GM04503 (cell line): ENCODE measurements at places on chromosomes 12 and 14.

DNA sequence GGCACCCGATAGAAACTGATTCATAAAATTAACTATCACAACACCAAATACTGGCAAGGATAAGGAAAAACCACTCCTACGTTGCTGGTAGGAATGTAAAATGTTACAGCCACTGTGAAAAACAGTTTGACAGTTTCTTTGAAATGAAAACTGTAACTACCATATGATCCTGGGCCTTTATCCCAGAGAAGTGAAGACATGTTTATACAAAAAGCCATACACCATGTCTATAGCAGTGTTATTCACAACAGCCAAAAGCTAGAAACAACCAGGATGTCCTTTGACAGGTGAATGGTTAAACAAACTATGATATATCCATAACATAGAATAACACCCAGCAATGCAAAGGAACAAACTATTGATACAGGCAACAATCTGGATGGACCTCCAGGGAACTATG, 3.7 kb upstream of the C14orf132 start:
- no peak for DNase-seq

DNA sequence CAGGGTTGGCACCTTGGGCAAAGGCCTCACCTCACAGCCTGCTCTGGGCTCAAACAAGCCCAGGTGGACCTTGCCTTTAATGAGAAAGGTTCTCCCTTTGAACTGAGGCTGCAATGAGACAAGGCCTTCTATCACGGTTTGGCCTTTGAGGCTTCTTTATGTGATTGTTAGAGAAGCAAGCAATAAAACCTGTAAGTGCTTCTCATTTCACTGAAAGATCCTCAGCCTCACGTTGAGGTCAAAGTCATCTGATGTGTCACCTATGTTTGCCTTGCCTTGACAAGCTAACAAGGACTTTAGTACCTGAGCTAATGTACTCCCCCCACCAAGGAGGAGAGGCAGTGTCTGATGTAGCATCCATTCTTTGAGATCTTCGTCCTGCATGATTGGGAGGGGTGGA, 155.9 kb upstream of the RBM19 start:
- DNase-seq: no peak

GRCh38 chr12:32603858-32604257, 75.2 kb upstream of the DNM1L start:
- no peak for DNase-seq

DNA sequence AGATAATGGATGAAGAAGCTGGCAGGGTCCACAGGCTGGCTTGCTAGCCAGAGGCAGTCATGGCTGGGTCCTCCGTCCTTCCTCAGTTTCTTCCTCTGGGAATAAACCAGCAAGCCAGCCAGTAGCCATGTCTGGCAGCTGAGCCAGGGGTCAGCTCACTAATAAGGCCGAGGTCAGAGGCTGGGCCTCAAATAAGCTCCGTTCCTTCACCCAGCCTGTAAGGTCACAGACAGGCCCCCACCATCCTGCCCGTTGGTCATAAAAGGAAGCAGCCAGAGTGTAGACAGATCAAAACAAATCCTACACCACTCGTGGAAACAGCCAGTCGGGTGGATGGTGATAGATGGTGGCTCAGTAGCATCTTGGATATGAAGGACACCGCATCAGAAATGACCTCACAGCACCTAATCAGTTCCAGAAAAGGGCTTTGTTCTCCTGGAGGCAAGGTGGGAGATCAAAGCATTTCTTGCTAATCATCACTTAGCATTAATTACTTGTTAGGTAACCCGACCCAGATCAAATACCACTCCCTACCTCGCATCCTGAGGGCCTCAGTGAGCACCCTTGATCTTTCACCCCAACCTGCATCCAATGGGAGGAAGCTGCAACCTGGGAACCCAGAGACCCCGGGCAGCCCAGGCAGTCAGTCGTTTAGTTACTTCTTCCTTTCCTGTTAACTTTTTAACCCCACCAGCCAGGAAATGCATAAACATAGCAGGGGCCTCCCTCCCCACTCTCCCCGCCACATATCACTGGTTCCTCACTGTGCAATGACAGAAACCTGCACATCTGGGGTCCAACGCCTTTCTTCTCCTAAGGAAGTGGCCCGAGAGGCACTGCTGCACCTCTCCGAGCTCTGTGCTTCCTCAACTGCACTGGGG, 90.2 kb downstream of the KDM2B start:
- no peak for DNase-seq

DNA sequence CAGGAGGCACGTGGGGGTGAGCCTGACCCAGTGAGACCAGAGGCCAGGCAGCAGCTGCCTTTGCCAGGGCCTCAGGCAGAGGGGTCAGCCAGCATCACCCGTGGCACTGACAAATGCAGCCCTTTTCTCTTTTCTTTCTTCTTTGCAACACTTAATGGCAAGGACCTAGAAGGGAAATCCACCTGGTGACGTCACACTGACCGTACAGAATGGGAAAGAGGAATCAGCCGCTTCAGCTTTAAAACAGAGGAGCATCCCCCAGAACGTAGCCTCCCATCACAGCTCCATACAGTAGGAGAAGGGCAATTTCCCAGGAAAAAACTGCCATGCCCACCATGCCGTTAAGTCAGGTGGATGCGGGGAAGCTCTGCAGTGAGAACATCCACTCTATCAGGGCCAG, 228.1 kb downstream of the SLC15A4 start:
- DNase-seq: no peak
